Caki2 (cell line): ENCODE measurements at places on chromosomes 2 and 18. TPM values are rescaled to one million over a fixed set of nuclear protein-coding genes. Genes with fewer than 3 reads are reported as not detected.

DNA sequence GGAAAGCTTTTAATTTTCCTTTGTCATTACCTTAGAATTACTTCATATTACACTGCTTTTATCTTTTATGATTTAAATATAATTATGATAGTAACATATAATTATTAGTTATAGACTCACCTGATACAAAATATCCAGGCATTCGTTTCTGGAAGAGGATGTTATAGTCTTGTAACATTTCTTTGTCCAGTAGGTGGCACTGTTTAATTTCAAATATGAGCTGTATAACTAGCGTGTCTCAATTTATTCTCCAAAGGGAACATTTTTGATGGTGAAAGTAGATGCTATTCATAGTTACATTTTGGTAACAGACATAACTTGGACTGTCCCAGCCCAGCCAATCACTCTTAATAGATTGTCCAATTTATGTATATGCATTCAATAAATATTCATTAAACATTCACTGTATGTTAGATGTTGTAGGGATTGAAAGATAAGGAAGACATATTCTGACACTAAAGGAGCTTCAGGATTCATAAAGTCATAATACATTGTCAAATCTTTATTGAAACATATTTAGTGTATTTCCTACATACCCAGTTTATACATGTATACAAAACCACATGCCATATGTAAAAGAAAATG lies 19.2 kb downstream of the DAW1 start:
- DNase-seq, result peak; percentile 23

GRCh38 chr2:211599146-211599545 lies 939.5 kb downstream of the ERBB4 start:
- no peak for DNase-seq

- DNase-seq, result no peak
These were observed 17.6 kb upstream of the KIDINS220 start for GRCh38 chr2:8855010-8855409.

NT5C1B gene
- total RNA-seq, result not detected in 2 replicates
